A549 treated with dexamethasone at 1 μM for 4 hours (cell line): ENCODE measurements at places on chromosomes 4 and X. TPM values are rescaled to one million over a fixed set of nuclear protein-coding genes. Genes with fewer than 3 reads are reported as not detected.

Gene APLN
- total RNA-seq: 0.68 to 0.90 TPM (median 0.77 TPM) in 5 replicates

Gene PAQR3
- total RNA-seq: 6.1 to 9.2 TPM (median 8.9 TPM) in 5 replicates

Gene FRG2
- 0.05 to 0.08 TPM (median 0.07 TPM) in 3 of 5 replicates, not detected in the others for total RNA-seq

Gene REELD1
- not detected in 5 replicates for total RNA-seq

Gene CRMP1
- 3.9 to 5.3 TPM (median 4.9 TPM) in 5 replicates for total RNA-seq

Gene SCRG1
- total RNA-seq: not detected in 5 replicates

Gene PCYT1B
- total RNA-seq: 0.02 to 0.08 TPM (median 0.05 TPM) in 5 replicates

Gene FREM3
- not detected in 5 replicates for total RNA-seq

Gene SSX4
- not detected in 5 replicates for total RNA-seq

Gene MPP1
- total RNA-seq: 15.5 to 17.3 TPM (median 16.8 TPM) in 5 replicates

Gene FAM241A
- 0.74 to 1.0 TPM (median 0.86 TPM) in 5 replicates for total RNA-seq

Gene PHKA1
- 23.5 to 33.3 TPM (median 30.8 TPM) in 5 replicates for total RNA-seq

Gene DRP2
- total RNA-seq: 0.15 to 0.19 TPM (median 0.19 TPM) in 5 replicates

Gene ATP8A1
- 0.02 to 0.15 TPM (median 0.04 TPM) in 5 replicates for total RNA-seq

Gene SPANXN3
- total RNA-seq: not detected in 5 replicates

Gene CT47A1
- not detected in 5 replicates for total RNA-seq

Gene GC
- total RNA-seq: not detected in 5 replicates

Gene SLC34A2
- 0.02 to 0.08 TPM (median 0.05 TPM) in 5 replicates for total RNA-seq

Gene ARHGAP36
- total RNA-seq: not detected in 5 replicates

Gene RASSF6
- total RNA-seq: 0.71 to 0.88 TPM (median 0.81 TPM) in 5 replicates

Gene ELF4
- total RNA-seq: 25.0 to 31.6 TPM (median 29.7 TPM) in 5 replicates

Gene LRRC66
- 0.05 to 0.18 TPM (median 0.10 TPM) in 5 replicates for total RNA-seq

Gene ASB9
- total RNA-seq: 18.7 to 22.9 TPM (median 20.2 TPM) in 5 replicates

Gene HTRA3
- 14.9 to 21.5 TPM (median 19.4 TPM) in 5 replicates for total RNA-seq
